Activated CD4-positive, alpha-beta T cell treated with anti-CD3 and anti-CD28 coated beads, Interleukin-2, amount 50 U/mL, for 1 hour (primary cell): ENCODE measurements at places on chromosomes 1 and 21.

DNA sequence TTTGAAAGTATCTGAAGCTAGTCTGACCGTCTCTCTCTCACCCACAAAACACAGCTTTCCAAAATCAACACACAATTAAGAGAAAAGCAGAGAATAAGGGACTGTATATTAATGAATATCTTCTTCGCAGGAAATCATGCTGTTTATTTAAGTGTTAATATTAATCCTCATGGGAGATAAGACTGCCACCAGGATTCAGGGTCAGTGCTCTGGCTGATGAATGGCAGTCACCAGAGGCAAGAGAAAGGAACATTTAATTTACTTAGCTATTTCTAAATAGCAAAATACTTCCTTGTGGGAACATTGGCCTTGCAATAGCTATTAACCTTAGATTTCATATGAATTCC, 2.2 kb downstream of the SCYL3 start:
- no peak for DNase-seq

DNA sequence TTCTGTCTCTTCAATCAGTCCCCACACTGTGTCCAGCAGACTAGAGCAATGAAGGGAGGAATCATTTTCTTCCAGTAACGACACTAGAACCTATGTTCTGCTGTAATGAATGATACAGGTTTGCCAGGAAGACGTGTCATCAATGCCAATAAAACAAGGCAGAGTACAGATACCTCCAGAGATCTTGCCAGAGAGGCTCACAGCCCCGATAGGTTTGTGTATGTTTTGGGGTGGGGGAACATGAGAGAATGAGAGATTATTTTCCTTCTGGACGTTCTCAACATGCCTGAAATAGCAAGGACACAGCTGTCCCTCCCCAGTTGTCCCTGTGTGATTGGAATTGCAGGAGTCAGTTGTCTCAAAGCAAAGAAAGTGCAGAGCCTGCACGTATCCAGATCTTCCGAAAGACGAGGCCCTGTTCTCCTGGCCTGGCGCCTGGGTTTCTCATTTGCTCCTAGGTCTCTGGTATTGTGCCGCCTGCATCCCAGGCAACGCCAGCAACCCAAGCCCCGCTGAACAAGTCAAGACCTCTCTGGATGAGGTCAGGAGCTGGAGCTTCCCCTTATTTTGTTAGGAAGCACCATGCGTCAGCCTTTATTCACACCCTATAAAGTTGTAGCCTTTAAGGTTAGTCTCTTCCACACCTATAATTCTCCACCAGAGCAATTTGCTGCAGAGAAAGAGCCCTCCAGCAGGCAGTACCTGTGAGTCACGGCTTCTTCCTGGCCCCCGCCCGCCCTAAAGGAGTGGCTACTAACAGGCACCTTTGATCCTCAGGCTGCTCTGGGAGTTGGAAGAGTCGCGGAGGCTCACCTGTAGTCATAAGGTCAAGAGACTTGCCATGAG, 130.5 kb downstream of the TOMM20 start:
- DNase-seq, result no peak

DNA sequence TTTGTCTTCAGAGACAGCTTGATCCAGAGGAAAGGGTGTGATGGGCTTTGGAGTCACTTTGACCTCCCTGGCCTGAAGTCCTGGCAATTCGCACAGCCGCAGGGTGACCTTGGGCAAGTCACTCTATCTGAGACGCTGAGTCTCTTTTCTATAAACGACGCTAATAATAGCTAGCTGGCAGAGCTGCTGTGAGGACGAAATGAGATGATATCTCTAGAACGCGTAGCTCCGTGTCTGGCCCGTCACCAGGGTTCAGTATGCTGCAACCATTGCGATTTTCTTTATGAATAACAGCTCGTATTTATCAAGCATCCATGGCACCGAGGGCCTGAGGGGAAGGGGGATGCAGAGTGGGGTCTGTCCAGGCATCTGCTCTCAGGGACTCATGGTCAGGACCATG, 58.7 kb downstream of the IGSF21 start:
- DNase-seq, result no peak

- DNase-seq, result no peak
These were observed 462.6 kb upstream of the RUNX1 start for GRCh38 chr21:35511696-35512162.

GRCh38 chr1:241423541-241424479, 66.8 kb upstream of the RGS7 start:
- DNase-seq, result no peak

- no peak for DNase-seq
These were observed 73.3 kb downstream of the TNFSF18 start for GRCh38 chr1:172977296-172978017.

DNA sequence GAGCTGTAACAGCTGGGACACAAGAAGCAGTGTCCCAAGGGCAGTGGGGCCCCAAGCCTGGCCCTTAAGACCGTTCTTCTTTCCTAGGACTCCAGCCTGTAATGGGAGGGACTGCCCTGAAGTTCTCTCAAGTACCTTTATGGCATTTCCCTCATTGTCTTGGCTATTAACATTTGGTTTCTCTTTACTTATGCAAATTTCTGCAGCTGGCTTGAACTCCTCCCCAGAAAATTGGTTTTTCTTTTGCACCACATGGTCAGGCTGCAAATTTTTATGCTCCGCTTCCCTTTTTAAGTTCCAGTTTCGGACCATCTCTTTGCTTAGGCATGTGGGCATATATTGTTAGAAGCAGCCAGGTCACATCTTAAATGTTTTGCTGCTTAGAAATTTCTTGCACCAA, 3.1 kb upstream of the MROH9 start:
- DNase-seq, result no peak

DNA sequence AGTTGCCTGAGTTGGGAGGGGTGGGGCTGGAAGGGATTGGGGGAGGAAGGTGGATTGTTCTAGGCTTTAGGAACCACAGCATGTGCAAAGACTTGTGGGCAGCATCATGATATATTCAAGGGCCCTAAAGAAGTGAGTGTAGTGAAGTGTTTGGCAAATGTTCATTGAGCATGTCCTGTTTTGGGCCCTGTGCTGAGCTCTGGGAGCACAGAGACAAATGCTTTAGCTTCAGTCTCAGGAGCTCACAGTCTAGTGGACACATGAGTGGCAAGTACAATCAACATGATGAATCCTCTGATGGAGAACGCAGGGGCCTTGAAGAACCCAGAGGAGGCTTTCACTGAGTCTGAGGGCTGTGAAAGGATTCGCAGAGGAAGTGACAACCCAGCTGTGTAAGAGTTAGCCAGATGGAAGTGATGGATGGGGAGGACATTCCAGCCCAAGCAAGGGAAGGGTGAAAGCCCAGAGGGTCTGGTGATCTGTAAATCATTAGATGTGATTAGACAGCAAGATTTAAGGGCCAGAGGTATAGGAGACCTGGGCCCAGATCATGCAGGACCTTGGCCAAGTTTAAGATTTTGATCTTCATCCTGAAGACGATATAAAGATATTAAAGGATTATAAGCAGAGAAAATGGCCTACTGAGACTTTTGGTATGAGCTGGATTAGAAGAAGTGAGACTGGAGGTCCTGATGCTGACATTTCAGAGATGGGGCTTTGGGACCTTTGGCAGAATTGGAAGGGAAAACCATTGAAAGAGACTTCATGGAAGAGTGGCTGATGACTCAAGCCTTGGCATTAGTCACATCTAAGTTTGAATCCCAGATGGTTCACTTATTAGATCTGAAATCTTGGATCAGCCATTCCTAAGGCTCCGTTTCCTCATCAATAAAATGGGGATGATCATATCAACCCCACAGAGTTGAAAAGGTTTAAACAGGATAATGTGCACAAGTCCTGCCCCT, 4.6 kb downstream of the IPO13 start:
- no peak for DNase-seq

GRCh38 chr1:174769961-174770549, 229.7 kb upstream of the CACYBP start:
- no peak for DNase-seq

DNA sequence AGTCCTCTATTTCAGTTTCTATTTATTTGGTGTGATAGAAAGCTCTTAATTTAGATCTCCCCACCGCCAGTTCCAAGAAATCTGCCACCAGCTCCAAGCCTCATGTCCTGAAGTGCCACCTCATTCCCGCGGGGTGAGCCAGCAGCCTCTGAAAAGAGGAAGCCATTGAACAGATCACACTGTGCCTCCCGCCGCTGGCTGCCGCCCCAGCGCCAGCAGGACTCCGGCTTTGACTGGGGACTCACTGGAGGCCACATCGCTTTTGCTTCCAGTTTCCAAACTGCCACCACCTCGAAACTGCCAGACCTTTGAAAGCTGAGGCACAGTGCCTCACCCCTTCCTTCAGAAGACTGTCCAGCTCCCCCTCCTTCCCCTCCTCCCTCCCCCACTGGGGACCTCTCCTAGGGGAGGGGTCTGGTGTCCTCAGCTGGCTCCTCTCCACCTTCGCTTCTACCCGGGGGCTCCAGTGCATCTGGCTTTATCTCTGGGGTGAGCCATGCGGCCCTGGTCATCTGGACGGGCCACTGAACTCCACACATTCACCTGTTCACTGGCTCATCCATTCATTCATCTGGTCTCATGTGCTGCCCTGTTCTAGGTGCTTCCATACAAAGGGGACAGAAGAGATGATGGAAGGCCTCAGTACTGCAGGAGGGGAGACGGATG, 58.9 kb downstream of the VPS26C start:
- DNase-seq, result no peak

DNA sequence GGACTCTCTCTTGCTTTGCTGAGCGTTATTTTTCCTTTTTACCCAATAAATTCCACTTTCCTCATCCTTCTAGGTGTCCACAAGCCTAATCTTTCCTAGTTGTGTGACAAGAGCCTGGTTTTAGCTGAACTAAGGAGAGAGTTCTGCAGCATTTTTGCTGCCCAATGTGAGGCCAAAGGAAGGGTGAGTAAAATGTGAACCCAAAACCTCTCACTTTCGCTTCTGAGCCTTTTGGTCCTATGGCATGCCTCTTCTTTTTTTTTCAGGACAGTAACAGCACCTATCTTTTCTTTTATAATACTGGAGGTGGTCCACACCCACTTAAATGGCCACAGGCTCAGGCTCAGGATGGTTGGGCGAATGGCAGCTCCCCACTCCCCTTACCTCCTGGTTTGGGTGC, 111.1 kb downstream of the COP1 start:
- no peak for DNase-seq

DNA sequence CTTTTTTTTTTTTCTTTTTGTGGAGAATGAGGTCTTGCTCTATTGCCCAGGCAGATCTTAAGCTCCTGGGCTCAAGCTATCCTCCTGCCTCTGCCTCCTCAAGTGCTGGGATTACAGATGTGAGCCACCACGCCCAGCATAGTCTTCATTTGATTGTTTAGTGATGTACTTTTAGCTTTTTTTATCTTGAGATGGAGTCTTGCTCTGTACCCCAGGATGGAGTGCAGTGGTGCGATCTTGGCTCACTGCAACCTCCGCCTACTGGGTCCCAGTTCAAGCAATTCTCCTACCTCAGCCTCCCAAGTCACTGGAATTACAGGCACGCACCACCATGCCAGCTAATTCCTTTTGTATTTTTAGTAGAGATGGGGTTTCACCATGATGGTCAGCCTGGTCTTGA, 24.0 kb upstream of the LRRC3 start:
- DNase-seq, result no peak
